ENCODE measurements at places on chromosomes 1 and 21.

DNA sequence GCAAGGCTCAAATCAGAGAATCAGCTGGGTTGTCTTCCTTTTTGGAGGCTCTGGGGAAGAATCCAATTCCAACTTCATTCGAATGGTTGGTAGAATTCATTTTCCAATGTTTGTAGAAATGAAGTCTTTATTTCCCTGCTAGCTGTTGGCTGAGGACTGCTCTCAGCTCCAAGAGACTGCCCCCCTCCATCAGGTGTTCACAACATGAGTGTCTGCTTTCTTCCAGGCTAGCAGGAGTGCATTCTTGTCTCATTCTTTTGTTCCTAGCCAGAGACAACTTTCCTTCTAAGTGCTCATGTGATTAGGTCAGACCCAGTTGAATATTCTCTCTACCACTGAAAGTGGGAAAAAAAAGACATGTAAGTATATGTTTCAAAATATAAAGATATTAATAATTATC is 95.2 kb downstream of the HLX start:
- no peak for DNase-seq

GRCh38 chr1:90809093-90809492 is 92.0 kb upstream of the BARHL2 start:
- no peak for DNase-seq

GRCh38 chr1:247431643-247432042 is 15.7 kb downstream of the NLRP3 start:
- DNase-seq = no peak

DNA sequence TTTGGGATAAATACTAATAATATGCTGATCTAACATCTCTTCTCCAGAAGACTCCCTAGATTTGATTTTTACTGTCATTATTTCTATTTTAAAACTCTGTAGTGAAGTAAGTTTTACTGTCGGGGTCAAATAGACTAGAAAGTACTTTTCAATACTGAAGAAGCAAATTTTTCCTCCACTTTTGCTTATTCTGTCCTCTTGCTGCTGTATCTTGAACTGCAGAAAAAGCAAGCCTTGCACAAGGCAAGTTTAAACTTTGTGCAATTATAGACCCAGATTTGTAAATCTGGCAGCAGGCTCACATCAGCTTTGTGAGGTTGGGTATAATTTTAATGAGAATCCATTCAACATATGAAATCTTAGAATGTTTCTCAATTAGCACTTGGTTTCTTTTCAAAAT is 151.1 kb upstream of the ETS2 start:
- DNase-seq = no peak

- DNase-seq = peak; percentile 15
Observed at GRCh38 chr1:5311634-5312292, 657.4 kb downstream of the AJAP1 start.

DNA sequence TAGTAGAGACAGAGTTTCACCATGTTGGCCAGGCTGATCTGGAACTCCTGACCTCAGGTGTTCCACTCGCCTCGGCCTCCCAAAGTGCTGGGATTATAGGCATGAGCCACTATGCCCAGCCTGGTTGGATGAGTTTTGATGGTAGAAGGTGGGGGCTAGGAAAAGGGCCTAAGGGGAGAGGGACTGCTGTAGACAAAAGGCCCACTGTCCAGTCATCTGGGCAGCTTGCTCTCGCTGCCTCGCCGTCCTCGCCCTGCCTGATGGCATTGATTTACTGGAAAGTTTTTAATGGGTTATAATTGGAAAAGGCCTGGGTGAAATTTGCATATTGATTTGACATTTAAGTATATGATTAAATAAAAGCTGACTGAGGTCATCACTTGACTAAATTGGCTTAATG is 175.1 kb upstream of the CSF3R start:
- DNase-seq = no peak

GRCh38 chr1:202596638-202597037 is 113.6 kb downstream of the SYT2 start:
- DNase-seq = no peak

DNA sequence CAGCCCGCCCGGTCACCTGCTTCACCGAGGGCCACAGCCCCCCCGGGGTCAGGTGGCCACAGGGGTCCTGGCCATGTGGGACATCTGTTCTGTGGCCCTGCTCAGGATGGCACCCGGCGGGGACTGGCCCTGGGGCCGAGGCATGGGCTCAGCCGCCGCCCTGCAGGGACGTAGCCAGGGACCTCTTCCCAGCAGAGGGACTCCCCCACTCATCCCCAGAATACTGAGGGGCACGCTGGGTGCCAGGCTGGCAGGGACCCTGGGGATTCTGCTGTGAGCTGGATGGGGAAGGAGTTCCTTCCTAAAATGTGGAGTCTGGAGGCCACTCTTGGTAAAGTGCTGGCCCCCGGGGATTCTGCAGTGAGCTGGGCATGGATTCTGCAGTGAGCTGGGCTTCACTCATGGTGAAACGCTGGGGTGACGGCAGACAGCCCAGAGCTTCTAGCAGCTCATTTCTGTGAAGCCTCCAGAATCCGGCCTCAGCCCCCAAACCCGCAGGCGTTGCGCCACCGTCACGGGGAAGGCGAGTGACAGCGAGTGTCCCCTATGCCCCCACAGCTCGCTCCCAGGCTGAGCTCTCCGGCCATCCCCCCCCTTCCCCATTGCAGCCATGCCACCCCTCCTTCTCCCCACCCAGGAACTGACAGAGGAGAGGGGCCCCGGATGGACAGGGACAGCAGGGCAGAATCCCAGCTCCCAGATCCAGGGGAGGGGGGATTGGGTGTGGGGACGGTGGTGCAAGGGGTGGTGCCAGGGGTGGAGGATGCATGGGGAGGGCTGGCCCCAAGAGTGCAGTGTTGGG is 1.4 kb downstream of the ITGB2 start:
- DNase-seq = no peak

GRCh38 chr1:18175530-18176377 is 68.2 kb downstream of the IGSF21 start:
- DNase-seq = no peak

DNA sequence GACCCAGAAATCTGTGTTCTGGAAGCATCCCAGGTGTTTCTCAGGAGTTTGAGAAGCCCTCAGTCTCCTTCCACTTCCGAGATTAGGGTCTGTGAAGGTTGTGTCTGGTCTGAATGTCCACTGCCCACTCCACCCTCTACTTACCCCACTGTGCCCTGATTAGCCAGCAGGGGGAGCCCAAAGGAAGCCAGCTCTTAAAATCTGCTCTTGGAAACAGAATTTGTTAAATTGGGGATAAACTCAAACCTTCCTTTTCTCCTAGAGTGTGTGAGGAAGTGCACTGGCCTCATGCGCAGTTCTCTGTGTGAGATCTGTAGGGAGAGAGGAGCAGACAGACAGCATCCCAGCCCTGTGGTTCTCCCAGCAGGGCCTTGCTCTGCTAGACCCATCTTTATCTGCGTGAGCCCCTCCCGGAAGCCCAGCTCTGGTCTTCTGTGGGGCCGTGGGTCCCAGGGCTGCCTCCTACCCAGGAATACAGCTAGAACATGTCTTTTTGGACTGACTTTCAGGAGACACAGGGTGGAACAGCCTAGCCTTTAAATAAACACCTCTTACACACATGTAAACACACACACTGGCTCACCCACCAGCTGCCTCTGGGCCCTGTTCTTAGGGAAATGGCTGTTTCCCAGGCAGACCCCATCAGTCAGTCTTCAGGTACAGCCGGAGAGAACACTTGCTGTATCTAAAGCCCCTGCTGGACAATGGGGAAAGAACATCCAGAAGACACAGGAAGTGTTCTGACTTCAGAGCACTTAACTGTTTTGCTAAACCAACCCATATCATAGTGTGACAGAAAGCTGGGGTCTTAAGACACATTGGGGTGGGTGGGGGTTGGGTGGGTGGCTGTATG is 52.2 kb downstream of the SMYD2 start:
- peak; percentile 45 for DNase-seq

- peak; percentile 21 for DNase-seq
Observed at GRCh38 chr1:63575340-63575826, 17.8 kb upstream of the PGM1 start.

- DNase-seq = no peak
Observed at GRCh38 chr1:185567440-185567839, 166.8 kb upstream of the HMCN1 start.

GRCh38 chr1:218461351-218461750 is 116.2 kb downstream of the TGFB2 start:
- no peak for DNase-seq

- peak; percentile 61 for DNase-seq
Observed at GRCh38 chr1:17661546-17662157, 93.5 kb upstream of the ACTL8 start.

DNA sequence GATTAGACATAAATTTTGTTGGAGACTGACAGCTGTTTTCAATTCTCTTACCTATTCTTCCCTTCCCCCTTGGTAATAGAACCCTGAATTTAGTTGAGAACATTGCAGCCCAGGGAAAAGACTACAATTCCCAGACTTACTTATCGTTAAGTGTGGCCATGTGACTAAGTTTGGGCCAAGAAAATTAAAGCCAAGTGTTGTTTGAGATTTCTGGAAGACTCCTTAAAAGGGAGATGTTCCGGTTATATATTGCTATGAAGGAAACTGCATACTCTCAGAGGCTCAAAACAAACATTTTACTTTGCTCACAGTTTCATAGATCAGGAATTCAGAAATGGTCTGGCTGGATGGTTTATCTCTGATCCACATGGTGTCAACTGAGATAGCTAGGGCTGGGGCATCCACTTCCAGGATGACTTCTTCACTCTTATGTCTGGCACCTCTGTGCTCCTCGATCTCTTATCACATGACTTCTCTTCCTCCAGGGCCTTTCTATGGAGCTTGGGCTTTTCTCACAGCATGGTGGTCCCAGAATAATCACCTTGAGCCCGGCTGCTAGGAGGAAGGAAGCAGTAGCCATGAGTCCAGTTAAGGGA is 22.4 kb upstream of the CD34 start:
- no peak for DNase-seq

DNA sequence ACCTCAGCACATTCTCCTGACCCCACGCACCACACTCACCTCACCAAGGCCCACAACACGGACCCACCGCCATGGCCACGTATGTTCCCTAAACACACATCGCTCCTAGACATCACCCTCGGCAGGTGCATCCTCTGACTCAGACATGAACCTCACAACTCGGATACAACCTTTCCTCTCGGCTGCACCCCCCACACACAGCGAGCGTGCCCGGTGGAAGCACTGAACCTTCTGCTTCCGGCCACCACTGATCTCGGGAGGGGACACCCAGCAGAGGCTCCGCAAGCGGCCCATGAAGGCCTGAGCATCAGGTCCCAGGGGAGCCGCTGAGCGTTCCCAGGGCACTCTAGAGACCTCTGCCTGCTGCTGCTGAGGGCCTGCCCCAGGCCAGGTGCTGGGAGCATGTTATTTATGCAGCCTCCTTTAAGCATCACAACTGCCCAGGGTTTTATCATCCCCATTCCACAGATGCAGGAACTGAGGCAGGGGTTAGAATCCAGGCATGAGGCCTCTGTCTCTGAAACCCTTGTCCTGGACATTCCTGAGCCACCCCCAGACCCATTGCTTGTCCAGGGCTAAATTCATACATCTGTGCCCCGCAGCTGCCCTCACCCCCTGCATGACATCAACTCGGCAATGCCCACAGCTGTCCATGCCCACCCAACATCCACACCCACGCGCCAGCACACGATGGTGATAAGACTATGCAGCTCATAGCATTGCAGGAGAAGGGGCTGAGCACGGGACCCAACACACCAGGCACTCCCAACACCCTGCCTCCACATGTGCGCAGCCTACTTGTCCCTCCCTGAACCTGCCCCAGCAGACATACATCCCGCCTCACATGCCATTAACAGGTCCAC is 27.0 kb downstream of the SDC3 start:
- DNase-seq = no peak

- DNase-seq = no peak
Observed at GRCh38 chr1:156821801-156822200, 5.2 kb upstream of the SH2D2A start.

DNA sequence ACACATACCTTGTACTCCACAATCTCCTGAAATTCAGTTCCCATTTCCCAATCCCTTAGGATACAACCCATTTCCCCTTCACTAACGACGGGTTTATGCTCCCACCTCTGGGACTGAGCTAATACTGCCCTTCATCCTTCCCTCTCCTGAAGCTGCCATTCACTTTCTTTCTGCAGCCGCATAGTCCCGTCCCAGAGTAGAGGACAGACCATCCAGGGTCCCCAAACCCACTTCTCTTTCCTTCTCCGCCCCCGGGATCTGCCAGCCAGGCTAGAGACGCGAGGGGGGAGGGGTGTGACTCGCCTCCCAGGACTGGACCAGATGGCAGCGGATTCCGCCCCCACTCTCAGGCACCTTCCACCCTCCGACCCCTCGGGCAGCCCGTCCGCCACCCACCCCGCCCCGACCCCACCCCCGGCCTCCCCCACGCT is 679 bp downstream of the ABL2 start:
- peak; percentile 47 for DNase-seq

- no peak for DNase-seq
Observed at GRCh38 chr1:64470665-64471217, 812 bp downstream of the CACHD1 start.

GRCh38 chr1:3402258-3403010 is 52.0 kb upstream of the ARHGEF16 start:
- DNase-seq = peak; percentile 45

DNA sequence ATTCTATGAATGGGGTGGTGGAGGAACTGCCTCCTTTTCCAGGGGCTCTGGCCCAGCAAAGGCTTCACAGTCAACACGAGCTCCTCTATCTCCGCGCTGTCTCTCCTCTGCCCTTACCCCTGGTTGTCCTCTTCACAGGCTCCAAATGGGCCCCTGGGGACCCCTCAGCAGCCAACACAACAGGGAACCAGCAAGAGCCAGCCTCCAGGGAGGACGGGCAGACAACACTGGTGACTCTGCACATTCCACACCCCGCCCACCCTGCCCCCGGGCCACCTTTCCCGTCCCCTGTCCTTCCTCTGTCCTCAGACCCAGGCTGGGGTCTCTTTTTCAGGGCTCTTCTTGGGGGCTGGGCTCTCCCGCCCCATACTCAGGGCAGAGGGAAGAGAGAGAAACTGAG is 17.5 kb upstream of the ETV3 start:
- DNase-seq = no peak

DNA sequence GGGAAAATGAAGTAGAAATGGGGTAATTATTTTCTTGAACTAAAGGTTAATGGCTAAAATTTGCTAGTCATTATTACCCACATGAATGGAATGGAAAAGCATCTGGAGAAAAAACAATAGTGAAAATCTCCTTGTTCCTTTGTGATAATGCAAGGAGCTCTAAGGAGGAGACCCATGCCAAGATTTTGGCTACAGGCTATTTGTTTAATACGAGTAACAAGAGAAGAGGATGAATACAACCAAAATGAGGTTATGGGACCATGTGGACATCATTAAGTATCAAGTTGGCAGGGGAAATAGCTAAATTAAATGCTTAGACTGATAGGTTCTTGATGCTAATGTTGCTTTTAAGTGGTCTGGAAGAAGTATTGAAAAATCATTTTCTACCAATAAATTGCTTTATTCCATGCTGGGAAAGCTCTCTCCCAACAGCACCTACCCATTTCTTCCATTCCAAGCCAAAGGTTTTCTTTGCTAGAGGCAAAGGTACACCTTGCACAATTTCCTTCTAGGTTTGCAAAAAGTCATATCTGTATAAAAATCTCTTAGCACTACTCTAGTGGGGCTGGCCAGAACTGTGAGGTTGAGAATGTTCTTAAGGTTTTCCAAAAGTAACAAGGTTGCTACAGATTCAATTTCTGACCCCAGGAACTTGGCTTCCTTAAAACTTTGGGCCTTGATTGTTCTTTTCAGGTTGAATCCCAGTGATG is 100.2 kb downstream of the SMYD2 start:
- DNase-seq = no peak

GRCh38 chr1:47390843-47391242 is 25.2 kb upstream of the FOXE3 start:
- no peak for DNase-seq

GRCh38 chr1:12009318-12009947 is 9.9 kb upstream of the MIIP start:
- no peak for DNase-seq

- no peak for DNase-seq
Observed at GRCh38 chr1:223708001-223708359, 4.4 kb upstream of the CAPN2 start.
